ENCODE measurements at places on chromosomes 3 and 15. TPM values are rescaled to one million over a fixed set of nuclear protein-coding genes. Genes with fewer than 3 reads are reported as not detected.

CHRNA7 gene
- total RNA-seq = 1.2 TPM

THUMPD3 gene
- 48.3 TPM for total RNA-seq

SCAMP5 gene
- 1.9 TPM for total RNA-seq

LINGO1 gene
- total RNA-seq = 0.78 TPM

TMEM44 gene
- total RNA-seq = 6.1 TPM

CCR9 gene
- not detected for total RNA-seq

- no peak for DNase-seq
These were observed 202.7 kb upstream of the LRIG1 start for GRCh38 chr3:66703501-66703900.

DNA sequence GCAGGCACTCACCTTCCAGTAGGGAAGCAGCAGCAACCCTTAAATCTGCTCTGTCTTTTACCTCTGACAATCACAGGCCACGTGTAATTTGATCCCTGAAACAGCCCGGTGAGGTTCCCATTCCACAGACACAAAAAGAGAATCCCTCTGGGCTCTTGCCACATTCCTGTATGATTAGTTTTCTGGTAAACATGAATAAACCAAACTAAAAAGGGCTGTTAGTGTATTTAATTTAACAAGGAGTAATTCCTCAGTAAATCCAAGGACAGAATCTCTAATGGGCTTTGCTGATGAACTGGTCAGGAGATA is 186.9 kb downstream of the FAM43A start:
- DNase-seq = no peak

DNA sequence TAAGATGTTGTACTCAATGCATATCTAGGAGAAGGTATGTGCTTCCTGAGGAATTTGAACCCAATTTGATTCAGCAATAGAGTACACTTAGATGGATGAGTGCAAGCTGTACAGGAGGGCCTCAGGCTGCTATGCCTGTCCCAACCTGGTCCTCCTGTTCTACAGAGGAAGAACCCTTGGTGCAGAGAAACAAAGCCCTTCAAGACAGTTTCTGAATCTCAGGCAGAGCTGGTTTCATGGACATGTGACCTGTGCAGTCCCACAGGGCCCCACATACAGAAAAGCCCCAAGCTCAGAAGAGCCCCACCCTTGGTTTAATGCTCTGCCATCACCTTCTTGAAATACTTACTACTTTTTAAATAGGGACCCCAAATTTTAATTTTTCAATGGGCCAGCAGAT is 15.3 kb downstream of the FOXP1 start:
- DNase-seq = no peak

DNA sequence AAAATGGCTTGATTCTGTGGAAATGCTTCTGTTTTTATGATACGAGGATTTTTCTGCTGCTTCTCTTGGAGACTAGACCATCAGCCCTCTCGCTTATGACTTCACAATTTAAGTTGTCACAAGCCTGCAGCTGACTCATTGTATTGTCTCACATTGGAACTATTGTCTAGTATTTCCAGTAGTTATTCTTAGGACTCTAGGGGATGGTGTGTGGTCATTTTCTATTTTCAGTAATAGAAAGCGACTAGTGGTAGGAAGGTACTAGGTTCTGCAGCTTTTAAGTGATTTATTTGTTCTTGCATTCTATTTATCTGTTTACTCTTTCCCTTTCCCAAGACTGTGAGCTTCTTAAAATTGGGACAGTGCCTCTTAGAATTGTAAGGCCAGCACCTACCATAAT is 66.3 kb upstream of the CRTC3 start:
- DNase-seq = no peak

GRCh38 chr15:34038871-34039789 is at the start of gene AVEN:
TSS of gene AVEN (minus strand) at chr15:34039204. CDS start at chr15:34039046, 158 bp downstream.
- peak; percentile 73 for DNase-seq

GRCh38 chr15:48336940-48337339 is 5.7 kb downstream of the DUT start:
- DNase-seq = no peak
